ENCODE measurements at places on chromosomes 13 and 19. TPM values are rescaled to one million over a fixed set of nuclear protein-coding genes. Genes with fewer than 3 reads are reported as not detected.

- DNase-seq = peak; percentile 37
Observed at GRCh38 chr19:34351382-34351826, 13.6 kb upstream of the GPI start.

GRCh38 chr13:33723772-33724435, 94.0 kb upstream of the RFC3 start:
- peak; percentile 79 for DNase-seq

DNA sequence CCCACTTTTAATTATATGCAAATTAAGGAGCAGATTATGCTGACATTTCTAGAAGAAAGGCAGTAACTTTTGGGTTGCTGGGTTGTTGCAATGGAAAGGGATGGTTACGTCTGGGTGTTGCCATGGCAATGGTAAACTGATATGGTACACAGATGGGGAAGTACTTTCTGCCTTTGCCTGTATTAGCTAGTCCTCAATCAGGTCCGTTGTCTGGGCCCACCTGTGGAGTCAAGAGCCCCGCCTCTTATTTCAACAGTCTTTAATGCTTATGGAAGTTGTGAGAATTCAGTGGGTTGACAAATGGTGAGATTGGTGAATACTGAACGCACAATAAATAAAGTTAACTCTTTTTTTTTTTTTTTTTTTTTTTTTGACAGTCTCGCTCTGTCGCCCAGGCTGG, 30.6 kb upstream of the DPP9 start:
- no peak for DNase-seq

DNA sequence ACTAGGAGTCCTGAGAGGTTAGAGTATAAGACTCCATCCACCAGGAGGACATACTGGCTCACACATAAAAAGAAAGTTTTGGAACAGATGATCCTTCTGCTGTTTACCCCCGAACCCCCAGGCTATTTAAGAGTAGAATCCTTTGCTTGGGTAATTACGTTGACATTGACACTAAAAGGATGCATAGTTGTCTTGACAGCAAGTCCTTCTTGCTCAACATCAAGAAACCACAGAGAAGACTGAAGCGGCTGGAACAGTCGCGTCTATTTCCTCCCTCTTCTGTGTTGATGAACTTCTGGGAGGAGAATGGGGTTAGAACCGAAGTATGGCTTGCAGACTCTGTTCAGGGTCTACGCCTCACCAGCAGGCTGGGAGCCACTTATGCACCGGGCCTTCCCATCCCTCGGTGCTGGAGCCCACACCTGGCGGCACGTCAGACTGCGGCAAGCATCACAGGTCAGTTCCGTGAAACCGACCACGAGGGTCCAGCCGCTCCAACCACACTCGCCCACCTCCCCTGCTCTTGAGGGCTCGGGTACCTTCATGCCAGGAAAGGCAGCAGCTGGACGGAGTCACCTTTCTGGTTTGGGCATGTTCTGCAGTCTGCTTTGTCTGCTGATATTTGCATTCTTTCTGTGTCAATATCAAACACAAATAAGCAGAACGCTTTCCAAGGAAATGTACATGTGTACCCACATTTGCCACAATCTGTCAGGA, 42.4 kb upstream of the RANBP3 start:
- DNase-seq = no peak

DNA sequence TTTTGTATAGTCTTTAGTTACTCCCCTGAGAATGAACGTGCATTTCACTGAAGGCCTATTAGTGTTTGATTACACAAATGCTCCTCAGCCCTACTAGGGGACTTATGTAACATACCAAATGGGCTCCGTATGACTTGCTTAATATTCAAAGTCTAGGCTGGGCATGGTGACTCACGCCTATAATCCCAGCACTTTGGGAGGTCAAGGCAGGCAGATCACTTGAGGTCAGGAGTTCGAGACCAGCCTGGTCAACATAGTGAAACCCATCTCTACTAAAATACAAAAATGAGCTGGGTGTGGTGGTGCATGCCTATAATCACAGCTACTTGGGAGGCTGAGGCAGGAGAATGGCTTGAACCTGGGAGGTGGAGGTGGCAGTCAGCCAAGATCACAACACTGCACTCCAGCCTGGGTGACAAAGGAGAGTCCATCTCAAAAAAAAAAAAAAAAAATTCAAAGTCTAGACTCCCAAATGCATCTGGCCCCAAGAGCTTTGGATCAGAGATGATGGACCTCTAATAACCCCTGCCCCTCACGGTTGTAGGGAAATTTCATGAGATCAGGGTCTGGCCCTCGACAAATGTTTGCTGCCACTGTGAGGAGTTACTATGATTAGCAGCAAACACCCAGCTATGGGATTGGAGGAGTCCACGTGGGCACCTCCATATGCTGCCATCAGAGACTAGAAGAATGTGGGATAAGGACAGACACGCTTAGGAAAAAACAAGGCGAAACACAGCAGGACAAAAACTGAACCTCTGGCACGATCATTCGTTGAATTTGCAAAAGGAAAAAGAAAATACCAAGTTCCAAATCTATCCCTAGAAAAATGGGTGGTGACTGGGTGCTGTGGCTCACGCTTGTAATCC, 4.6 kb downstream of the FBXO17 start:
- DNase-seq = no peak

The MBD3L3 gene
- total RNA-seq = not detected

The TNFRSF19 gene
- not detected for total RNA-seq

The MCF2L gene
- 8.9 TPM for total RNA-seq
